NCI-H187 treated with DMSO at 0.1 percent for 48 hours (cell line): ENCODE measurements at places on chromosomes 4 and X.

DNA sequence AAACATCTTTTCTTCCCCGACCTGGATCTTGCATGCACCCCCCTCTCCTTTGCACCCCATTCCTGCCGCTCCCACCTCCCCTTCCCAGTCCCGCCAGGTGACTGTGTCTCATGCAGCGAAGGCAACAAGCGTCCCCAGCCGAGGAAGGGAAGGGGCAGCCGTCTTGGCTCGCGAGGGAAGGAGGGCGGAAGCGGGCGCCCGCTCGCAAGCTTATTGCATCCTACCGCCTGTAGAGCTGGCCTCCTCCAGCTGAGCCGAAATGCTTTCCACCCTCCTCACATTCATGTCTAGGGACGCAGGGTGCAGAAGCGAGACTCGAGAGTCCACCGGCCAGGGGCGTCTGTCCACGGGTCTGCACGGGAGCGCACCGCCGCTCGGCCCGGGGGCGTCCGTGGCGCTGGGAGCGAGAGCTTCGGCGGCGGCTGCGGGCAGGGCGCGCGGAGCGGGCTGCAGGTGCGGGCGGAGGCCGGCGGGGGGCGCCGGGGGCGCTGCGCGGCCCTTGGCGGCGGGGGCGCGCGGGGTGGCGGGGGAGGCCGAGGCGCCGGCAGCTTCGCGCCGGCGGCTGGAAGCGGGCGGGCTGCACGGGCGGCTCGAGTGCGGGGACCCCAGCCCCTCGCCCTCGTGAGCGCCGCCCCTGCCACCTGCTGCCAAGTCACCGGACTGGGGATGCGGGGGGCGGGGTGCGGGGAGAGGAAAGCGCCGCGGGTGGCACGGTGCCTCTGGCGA is at the start of gene KCNIP4:
Gene KCNIP4 (minus strand): TSS at position 426 of the 726 bp plus-strand sequence.
- DNase-seq, result no peak

DNA sequence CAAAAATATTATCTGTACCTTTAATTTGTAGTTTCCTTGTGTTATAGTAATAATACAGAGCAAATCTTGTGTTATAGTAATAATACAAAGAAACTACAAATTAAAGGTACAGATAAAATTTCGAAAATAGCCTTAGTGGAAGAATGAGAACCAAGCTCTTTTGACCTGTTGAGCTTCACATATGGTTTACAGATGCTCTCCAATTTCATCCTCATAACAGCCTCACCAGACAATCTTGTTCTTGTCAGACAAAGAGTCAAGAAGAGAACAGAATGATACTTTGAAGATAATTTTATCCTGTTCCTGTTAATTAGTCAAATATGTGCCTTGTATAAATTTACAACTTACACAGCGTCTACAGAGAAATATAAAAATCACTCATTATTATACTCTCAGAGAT is 12.8 kb downstream of the ATXN3L start:
- DNase-seq, result no peak

DNA sequence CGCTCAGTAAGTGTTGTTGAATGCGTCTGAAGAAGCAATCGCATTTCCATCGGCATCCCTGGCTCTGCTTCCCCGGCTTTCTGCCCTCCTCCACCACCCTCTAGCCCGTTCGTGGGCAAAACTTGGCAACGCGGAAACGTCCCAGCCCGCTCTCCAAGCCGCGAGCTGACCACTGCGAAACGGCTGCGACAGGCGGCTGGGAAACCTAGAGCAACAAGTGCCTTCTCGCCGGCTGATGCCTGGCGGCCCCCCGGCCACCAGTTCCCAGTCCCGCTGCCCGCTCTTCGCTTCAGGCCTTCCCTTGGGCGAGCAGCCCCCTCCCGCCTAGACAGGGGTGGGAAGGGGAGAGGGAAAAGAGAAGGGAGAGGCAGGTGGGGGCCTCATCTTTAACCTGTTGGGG is 837 bp downstream of the CITED1 start:
- no peak for DNase-seq

- no peak for DNase-seq
These were observed 762.0 kb downstream of the GRID2 start for GRCh38 chr4:93065790-93066189.
